Stimulated activated CD4-positive, alpha-beta T cell treated with anti-CD3 and anti-CD28 coated beads, Interleukin-1b, Interleukin-23, amount 100 ng/mL, for 48 hours (primary cell): ENCODE measurements at places on chromosomes 11 and 22.

DNA sequence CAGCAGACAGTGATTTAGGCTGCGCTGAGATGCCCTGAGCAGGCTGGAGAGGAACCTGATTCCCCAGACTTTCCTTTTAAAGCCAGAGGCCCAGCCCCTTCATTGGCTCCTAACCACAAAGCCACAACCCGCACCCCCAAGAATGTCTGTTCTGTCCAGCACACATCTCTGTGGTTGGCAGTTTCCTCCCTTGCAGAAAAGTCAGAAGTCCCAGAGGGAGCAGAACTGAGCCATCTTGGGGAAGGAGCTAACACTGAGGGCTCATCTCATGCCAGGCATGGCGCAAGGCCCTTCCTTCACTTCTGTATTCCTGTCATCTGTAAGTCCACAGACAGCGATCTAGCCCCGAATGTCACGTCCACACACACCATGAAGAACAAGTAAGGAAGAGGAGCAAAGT lies 97.1 kb upstream of the SYT13 start:
- no peak for DNase-seq

GRCh38 chr11:13448876-13449275 lies 14.1 kb downstream of the BTBD10 start:
- no peak for DNase-seq

DNA sequence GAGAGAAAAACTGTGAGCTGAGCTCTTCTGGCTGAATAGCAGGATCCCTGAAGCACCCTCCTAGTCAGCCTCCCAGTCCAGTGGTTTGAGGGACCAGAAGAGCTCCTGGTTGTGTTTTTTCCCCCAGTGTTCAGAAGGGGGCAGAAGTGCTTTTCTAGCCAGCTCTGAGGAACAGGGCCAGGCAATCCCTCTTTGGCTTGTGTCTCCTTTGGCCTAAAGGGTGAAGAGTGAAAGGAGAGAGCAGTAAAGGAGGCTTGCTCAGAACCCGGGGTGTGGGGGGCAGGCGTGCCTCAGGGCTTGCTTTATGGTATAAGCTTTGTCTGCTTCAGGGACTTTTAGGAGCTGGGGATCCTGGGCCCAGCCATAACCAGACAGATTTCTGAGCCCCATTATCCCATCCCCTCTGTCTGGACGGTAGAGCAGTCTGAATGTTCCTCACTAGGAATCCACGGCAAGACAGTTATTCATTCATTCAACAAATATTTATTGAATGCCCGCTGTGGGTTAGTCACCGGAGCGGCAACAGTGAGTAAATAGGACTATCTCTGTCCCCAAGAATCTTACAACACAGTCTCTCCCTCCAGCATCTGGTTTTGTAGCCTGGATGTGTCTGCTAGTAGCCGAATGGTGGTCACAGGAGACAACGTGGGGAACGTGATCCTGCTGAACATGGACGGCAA lies 14.5 kb downstream of the ACP2 start:
- DNase-seq, result no peak

DNA sequence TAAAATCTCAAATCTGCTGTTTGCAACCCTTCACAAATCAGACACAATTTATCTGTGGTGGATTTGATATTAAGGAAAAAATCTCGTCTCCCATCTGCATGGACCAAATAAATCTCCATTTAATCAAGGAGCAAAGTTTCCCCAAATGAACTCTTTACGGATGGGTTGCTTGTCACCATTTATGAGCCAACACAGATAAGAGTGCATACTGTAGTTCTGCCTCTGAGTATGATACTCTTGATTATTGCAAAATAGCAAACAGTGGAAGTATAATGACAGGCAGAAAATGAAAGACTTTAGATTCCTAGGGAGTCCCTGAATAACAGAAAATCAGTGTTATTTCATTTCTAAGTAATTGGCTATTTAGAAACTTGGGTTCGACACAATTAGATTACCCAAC lies 1395.9 kb downstream of the FAM181B start:
- DNase-seq, result no peak

- DNase-seq, result no peak
Observed at GRCh38 chr11:12631651-12632050, 42.6 kb upstream of the TEAD1 start.

DNA sequence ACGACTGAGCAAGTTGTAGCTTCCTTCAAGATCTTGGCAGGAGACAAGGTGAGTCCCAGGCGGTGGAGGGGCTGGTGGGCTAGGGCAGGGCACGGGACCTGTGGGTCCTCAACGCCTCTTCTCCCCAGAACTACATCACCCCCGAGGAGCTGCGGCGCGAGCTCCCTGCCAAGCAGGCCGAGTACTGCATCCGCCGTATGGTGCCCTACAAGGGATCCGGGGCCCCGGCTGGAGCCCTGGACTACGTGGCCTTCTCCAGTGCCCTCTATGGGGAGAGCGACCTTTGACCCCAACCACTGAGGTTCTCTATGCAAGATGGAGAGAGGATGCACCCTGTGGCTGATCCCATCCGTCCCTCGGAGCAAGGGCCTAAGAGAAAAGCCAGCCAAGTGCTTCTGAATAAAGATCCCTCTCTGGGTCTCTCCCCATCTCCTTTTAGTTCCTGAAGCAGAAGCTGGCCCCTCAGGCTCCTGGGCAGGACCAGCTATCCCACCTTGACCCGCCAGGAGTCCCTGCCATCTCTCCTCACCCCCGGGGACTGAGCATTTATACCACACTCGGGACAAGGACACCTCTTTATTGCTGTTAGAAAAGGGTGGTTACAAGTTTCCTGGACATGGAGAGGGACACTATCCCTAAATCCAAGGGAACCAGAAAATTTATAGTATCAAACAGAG lies 5.4 kb downstream of the CTSF start:
- DNase-seq, result no peak

DNA sequence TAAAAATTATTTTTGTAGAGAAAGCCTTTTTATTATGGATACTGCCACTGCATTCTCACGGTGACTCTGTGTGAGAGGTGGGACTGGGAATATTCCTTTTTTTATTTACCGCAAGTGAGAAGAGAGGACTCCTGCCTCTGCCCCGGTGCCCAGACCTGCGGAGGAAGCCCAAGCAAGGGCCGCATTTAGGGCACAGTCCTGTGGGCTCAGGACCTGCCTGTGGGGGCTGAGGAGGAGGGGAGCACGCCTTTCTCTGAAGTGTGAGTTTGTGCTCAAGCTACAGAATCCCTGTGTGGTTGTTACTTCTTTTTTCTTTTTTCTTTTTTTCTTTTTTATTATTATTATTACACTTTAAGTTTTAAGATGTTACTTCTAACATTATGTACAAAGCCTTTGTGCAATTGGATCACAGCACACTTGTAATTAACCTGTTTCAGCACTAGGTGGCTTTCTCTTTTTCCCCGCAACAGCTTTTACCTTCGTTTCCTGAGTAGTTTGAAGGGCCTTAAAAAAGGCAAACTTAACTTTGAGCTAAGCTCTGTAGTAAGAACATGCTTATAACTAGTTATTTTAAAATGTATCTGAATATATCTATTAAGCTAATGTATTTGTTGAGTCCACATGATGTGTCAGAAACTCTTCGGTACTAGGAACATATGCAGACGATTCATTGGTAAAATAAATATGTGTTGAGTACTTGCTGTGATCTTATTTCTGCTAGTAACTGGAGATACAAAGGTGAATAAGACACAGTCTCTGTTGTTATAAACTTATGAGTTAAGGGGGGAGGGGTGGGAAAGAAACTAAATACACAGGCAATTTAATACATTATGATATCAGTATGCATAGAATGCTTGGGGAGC lies 18.3 kb downstream of the AMOTL1 start:
- DNase-seq, result no peak
